ENCODE measurements at places on chromosomes 12 and 14.

DNA sequence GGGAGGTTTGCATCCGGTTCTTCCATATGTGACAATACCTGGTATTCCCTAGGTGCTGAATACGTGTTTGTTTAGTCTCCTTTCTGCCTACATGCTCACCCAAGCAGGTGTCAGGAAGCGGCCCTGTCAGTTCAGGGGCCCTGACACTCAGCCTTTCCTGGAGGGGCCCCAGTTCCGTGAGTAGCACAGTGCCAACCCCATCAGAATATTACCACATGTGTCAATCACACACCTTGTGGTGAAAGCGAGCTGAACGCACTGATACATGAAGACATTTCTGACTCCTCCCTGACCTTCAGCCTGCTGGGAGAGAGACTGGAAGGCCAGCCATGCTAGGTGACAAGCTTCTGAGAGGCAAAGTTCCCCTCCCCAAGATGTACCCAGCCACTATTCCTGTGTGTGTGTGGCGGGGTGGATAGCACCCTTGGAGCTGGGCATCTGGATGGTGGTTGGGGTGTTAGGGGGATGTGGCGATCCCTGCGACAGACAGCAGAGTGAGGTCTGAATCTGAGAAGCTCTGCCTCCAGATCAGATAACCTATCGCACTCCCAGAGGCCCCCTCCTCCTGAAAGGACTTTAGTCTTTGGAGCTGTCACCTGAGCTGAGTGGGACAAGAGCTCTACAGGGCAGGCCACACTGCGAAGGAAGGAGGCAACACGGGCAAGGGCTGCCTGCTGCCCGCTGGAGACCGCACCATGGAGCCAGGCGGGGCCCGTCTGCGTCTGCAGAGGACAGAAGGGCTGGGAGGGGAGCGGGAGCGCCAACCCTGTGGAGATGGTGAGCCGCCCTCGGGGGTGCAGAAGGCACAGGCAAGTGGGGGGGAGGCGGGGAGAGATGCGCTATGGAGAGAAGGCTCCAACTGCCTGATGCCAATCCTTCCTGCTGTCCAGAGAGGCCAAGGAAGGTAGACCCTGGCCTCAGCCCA lies at the start of gene SOAT2:
SOAT2 (plus strand) TSS at position 604 of the 925 bp plus-strand sequence; CDS start at position 696, 92 bp downstream.
- no peak for DNase-seq

DNA sequence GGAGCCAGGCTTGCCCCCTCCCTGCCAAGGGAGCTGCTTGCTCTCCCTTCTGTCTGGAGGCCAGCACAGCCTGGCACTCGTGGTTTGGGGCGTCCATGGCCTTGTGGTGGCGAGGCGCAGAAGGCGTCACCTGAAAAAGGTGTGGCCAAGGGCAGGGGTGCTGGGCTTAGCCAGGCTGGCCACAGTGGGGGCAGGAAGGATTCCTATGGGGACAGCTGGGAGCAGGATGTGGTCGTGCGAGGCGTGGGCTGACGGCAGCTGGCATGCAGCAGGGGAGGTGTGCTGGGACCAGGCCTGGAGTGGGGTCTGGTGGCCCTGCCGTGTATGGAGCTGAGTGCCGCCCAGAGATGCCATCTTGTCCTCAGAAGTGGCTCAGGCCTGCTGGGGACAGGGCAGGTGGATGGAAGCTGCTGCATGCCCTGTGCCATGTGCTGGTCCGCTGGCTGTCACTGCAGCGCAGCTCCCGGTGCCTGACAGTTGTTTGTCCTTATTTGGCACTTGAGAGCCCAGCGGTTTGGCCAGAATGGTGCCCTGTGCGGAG lies 30.0 kb downstream of the SH2B3 start:
- DNase-seq, result no peak

GRCh38 chr12:69342421-69342820 lies 5.8 kb upstream of the LYZ start:
- no peak for DNase-seq

GRCh38 chr14:36086629-36087395 lies 89.7 kb downstream of the PTCSC3 start:
- DNase-seq, result no peak

DNA sequence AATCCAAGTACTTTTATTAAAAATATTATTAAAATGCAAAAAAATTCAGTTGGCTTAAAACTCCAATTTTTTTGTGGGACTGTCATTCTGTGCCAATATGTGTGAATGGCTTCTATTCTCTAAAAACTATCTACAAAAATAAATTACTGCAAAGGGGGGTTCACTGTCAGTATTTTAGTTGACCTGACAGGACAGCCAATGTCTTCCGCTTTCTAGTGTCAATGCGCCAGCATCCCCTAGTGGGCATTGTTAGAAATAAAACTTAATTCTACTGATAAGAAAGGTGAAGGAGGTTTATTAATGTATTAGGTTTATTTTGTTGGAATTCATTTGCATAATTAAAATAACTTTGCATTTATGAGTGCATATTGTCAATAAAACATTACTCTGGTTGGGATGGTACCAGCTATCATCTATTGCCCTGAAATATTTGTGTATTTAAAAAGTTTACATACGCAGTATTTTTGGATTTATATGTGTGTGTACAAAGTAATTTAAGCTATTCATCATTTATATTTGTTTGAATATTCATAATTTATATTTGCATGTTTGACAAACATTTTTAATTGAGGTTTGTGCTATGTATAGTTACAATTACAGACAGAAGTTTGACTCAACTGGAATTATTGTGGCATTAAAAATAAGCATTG lies 527.2 kb downstream of the FLRT2 start:
- DNase-seq, result no peak

- DNase-seq, result no peak
These were observed 94.1 kb downstream of the RTN1 start for GRCh38 chr14:59776468-59776867.

DNA sequence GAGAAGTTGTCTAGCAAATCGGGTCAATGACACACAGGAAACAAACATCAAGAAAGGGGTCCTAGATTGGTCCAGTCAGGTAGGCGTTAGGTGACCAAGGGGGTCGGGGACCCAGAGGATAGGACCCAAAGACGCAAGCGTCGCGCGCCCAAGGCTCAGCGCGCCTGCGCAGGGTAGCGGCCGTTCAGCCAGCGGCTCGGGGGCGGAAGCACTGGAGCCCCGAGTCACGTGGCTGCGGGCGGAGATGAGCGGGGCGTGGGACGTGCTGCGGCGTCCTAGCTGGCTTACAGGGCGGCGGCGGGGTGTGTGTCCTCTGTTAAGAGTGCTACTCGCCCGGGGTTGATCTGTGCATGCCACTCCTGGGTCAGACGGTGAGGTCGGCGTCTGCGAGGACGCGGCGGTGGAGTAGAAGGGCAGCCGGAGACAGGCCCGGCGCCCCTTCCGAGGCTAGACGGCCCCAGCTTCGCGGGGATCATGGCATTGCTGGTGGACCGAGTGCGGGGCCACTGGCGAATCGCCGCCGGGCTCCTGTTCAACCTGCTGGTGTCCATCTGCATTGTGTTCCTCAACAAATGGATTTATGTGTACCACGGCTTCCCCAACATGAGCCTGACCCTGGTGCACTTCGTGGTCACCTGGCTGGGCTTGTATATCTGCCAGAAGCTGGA lies at the start of gene SLC35E3:
SLC35E3 (plus strand) TSS at position 273 of the 668 bp plus-strand sequence; CDS start at position 475, 202 bp downstream.
- peak; percentile 88 for DNase-seq

DNA sequence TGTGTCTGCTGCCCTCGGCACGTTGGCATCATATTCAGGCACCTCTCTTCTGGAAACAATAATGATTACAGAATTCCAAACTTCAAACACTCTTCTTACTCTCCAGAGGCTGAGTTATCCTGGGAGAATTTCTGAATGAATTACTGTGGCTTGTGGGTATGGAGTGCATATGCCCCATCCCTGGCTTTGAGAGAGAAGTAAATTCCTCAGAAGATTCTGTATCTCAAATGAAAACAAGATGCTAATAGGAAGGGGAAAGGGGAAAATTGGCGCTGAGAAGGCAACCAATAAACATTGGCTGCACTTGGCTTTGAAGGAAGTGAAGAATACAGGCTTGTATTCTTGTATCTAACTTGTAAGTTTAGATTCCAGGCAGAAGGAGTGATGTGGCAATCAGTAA lies 132.0 kb upstream of the NOVA1 start:
- DNase-seq, result no peak

DNA sequence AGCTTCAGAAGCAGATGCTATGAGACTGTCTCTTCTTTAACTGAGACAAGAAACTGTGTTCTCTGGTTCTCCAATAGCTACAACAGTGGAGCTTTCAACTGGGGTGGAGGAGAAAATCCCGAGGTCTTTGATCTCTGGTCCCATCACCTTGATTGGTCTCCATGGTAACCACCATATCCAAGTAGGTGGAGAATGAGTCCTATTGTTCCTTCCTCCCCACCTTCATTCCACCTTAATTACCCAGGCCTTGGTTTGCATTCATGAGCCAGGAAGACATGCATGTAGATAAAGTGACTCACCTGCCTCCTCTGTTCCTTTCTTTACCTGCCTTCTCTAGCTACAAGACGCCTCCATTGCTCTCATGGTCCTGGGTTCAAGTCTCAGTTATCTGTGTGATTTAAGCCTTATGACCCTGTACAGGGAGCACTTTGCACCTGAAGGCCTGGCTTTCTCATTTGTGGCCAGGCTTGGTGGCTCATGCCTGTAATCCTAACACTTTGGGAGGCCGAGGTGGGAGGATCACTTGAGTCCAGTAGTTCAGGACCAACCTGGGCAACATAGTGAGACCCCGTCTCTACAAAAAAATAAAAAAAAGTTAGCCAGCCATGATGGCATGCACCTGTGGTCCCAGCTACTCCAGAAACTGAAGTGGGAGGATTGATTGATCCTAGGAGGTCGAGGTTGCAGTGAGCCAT lies 157.7 kb upstream of the TBX3 start:
- DNase-seq, result no peak

- DNase-seq, result no peak
These were observed 75.9 kb upstream of the C12orf71 start for GRCh38 chr12:27158297-27158696.

DNA sequence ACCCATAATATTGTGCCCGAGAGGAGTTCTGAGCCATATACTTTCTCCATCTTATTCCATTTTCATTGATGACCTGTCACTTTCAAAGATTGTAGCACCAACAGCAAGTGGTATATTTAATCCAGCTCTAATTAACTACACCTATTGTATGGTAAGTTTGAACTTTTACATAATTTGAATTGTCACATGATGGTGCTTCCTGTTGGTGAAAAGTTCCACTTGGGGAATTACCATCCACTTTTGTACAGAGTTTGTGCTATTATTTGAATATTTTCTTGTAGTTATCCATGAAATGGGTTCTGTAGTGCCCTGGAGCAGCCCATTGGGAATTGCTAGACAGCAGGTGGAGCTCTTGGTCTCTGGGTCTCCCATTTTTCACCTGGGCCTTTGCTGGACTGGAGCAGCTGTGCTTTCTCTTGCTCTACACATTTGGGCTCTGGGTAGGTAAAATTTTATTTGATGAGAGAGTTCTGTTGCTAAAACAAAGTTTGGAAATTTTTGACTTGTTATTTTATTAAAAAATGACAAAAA lies 3.0 kb downstream of the SMCO3 start:
- DNase-seq, result no peak

- DNase-seq, result no peak
These were observed 203.8 kb downstream of the RBM19 start for GRCh38 chr12:113762155-113762881.

Measured in NCI-H1048 (cell line).